ENCODE measurements at places on chromosomes 6 and 20. TPM values are rescaled to one million over a fixed set of nuclear protein-coding genes. Genes with fewer than 3 reads are reported as not detected.

- H3K36me3 ChIP-seq = no peaks in the 10 kb centered on the region
- no peak overlapping the region for H3K27ac ChIP-seq
- H3K4me3 ChIP-seq = no peak overlapping the region
These were observed 100.6 kb downstream of the HIVEP1 start for GRCh38 chr6:12112540-12113189.

GRCh38 chr6:108635505-108636226 is 74.9 kb downstream of the FOXO3 start:
- H3K36me3 ChIP-seq = peaks cover 12% of the 10 kb centered on the region
- H3K4me1 ChIP-seq = peaks cover 35% of the 10 kb centered on the region
- no peak overlapping the region for H3K4me3 ChIP-seq
- ATAC-seq = no peak
- no peaks in the 10 kb centered on the region for H3K27me3 ChIP-seq

The TFAP2C gene
- total RNA-seq = 4.1 TPM

The BPIFB1 gene
- total RNA-seq = not detected

The RGS17 gene
- total RNA-seq = 0.27 TPM

The IPCEF1 gene
- 7.3 TPM for total RNA-seq
